ENCODE measurements at places on chromosomes 7 and 10.

GRCh38 chr7:84697506-84697905 is 489.4 kb downstream of the SEMA3D start:
- peak; percentile 84 for DNase-seq

DNA sequence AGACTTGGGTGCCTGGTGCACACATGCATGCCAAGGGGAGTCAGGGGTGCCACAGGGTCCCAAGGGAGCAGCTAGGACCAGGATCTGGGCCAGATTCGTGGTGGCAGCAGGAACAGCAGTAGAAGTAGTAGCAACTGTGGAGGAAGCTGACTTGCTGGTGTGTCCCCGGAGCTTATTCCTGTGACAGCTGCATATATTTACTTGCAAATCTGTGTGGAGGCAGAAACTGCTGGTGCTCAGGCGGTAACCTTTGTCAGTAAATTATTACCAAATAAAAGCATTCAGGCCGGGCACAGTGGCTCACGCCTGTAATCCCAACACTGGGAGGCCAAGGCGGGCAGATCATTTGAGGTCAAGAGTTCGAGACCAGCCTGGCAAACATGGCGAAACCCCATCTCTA is 67.4 kb upstream of the RAB18 start:
- DNase-seq, result no peak

- peak; percentile 69 for DNase-seq
Observed at GRCh38 chr7:43698460-43699255, 30.7 kb downstream of the COA1 start.

DNA sequence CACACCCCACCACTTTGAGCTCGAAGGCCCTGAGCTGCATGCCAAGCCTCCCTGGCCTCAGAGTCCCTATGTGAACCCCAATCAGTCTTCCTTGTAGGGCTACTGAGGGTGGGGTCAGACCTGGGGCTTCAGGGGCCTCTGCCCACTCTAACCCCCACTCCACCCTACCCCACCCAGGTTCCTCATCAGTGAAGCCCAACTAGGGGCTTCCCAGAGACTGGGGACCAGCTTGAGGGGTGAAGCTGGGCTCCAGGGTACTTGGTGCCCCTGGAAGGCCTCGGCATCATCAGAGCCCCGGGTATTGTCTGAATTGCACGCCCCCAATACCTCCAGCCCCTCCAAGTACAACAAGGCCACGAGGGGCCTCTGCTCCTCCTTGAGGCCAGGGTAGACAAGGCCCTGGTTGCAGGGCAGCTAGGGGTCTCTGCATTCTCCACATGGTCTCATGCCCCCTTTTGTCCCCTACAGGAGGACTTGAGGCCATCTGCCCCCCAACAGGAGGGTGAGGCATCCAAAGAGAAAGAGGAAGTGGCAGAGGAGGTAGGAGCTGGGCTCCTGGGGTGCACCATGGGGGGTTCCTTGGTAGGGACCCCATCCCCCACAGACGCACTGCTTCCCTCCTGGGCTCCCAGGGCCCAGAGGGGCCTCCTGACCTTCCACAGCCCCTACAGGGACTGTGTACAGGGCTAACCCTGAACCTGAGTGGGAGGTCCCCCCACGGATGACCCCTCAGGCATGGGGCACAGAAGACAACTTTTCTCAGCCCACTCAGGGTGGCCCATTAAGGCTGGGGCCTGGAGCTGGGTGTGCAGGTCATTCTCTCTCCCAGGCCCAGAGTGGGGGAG is 4.0 kb downstream of the SNCG start:
- DNase-seq, result no peak

GRCh38 chr7:28130277-28130676 is 50.3 kb downstream of the JAZF1 start:
- peak; percentile 71 for DNase-seq

- peak; percentile 26 for DNase-seq
Observed at GRCh38 chr10:124588736-124589490, 127.3 kb downstream of the LHPP start.

DNA sequence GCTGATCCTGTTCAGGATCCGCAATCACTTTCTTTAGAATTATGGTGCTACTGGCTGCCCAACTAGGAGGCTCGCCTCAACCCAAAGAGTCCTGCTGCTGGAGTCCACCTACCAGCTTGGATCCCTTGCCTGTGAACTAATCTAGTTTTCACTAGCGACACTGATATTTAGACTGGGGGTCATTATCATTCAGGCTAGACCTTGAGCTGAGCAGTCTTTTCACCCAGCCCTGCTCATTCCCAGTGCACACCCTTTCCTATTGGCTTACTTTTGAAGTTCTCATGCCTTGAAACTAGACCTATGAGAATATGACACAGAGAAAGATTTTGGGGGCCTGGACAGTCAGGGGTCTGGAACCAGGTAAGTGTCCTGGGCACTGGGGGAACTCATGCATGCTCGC is 107.9 kb downstream of the TMEM178B start:
- DNase-seq, result no peak

- DNase-seq, result no peak
Observed at GRCh38 chr7:70669854-70670253, 462.1 kb upstream of the GALNT17 start.

DNA sequence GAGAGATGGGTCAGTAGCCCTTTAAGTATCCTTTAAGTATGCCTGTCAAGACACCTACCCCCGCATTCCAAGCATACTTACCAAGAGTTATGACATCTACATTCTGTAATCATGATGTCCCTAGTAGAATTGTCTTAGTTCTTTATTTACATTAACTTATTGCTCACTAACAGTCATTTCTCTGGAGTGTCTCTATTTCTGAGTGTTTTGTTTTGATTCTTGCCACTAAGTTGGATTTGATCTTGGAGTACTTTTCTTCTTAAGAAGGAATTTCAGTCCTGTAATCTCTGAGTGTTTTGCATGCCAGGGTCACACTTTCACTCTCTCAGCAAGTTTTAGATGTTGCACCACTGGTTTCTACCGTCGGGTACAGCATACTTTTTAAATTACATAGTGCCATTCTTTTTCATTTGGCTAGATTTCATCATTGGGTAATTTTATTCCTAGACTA is 1053.9 kb downstream of the KCNMA1 start:
- DNase-seq, result peak; percentile 95

GRCh38 chr7:50614721-50615518 is 49.7 kb upstream of the DDC start:
- no peak for DNase-seq

- no peak for DNase-seq
Observed at GRCh38 chr10:130834170-130834569, 477.4 kb downstream of the TCERG1L start.

GRCh38 chr7:83273699-83274098 is 111.0 kb upstream of the PCLO start:
- DNase-seq, result no peak

GRCh38 chr7:3825491-3825890 is 524.4 kb downstream of the SDK1 start:
- DNase-seq, result no peak

DNA sequence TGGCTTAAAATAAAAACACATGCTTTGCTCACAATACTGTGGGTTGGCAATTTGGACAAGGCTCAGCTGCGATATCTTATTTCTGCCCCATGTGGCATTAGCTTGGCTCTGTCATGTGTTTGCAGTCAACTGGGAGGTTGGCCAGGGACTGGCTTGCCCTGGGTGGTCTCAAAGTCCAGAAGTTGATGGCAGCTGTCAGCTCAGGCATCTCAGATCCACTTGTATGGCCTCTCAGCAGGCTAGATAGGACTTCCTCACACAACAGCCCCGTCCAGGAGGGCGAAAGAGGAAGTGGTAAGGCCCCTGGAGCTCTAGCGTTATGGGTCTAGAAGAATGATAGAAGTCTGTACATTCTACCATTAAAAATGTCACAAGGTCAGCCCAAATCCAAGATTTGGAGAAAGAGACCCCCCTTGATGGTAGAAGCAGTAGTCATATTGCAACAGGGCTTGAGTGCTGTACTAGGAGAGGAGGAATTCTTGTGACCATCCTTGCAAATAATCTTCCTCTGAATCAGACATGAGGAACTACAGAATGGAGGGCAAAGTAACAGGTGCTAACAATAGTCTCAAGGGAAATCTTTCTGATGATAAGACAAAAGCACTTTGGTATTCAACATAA is 166.2 kb downstream of the FAM107B start:
- no peak for DNase-seq

GRCh38 chr10:83195021-83195420 is 944.3 kb upstream of the GHITM start:
- DNase-seq, result no peak

DNA sequence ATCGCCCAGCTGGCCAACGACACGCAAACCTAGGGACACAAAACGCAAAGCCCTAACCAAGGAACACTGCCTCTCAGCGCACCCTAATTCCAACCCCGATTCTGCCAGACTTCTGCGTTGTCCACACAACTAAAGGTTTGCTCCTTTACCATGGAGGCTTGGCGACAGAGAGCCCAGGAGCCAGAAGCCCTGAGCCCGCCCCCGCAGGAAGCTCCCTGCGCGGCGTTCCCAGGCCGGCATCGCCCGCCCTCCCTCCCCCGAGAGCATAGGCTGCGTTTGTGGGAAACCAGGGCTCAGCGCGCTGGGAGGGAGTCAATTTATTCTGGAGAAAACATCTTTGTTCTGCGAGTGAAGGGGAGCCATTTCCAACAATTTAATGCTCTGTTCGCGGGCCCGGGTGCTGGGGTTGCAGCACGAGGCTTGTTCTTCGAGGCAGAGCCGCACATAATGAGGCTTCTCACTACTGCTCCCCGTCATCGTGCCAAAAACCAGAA is 103.9 kb downstream of the GRID1 start:
- no peak for DNase-seq

GRCh38 chr7:119270045-119270464 is 1002.9 kb upstream of the KCND2 start:
- DNase-seq, result peak; percentile 65

- peak; percentile 89 for DNase-seq
Observed at GRCh38 chr10:33277135-33277536, 57.3 kb downstream of the NRP1 start.

DNA sequence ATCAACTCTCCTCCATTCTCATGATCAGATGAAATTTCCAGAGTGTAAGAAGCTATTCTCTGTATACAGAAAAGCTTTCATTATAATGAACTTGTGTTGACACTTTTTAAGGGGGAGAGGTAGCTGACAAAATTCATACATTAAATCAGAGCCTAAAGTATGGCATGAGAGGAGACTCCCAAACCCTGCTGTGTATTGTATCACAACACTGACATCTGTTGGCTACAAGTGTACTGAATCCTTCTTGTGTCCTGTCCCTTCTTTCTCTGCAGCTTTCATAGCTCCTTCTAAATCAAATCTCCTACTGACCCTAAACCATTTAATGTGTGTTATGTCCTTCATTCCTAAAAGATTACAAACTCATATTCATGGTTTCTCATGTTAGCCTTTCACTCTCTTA is 70.9 kb downstream of the GCC1 start:
- DNase-seq, result peak; percentile 36

GRCh38 chr10:113704637-113705343 is 25.1 kb downstream of the CASP7 start:
- peak; percentile 52 for DNase-seq

DNA sequence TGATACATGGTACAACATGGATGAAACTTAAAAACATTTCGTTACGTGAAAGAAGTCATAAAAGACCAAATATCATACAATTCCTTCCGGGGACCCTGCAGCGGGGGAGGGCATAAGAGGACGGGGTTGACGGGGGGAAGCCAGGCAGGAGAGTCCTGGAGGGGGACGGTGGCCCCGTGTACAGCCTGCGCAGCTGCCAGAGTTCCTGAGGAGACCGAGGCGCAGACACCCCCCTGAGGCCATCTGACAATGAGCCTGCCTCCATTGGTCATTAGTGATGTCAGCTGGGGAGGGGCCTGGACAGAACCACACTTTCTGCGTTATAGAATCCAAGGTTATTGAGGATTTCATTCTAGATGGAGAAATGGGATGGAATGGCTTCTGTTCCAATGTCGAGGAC is 47.2 kb downstream of the PRKAG2 start:
- no peak for DNase-seq

DNA sequence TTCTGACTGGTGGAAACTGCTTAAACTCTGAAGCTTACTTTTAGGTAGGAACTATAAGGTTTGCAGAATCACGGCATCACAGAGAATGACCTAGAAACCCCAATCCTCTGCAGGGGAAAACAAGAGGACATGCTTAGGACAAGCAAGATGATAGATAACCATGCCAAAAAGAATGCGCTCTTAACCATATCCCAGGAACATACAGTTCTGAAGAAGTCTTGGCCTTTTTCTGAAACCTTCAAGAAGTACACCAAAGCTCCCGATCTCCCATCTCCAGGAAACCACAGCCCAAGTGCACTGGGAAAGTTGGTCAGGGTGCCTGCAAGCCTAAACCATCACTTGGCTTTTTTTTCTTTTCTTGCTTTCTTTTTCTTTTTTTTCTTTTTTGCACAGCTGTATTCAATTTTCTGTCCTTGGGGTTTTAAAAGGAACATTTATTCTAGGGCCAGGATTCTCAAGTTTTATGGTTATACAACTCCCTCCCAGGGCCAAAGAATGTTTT is 12.2 kb upstream of the SVIL start:
- DNase-seq, result peak; percentile 53

- no peak for DNase-seq
Observed at GRCh38 chr10:76230921-76231285, 799.5 kb downstream of the LRMDA start.

Data from fibroblast of skin of right biceps (primary cell).